H9 (cell line): ENCODE measurements at places on chromosomes 5 and 9.

GRCh38 chr9:99787556-99787955, 34.1 kb upstream of the NR4A3 start:
- DNase-seq = no peak

DNA sequence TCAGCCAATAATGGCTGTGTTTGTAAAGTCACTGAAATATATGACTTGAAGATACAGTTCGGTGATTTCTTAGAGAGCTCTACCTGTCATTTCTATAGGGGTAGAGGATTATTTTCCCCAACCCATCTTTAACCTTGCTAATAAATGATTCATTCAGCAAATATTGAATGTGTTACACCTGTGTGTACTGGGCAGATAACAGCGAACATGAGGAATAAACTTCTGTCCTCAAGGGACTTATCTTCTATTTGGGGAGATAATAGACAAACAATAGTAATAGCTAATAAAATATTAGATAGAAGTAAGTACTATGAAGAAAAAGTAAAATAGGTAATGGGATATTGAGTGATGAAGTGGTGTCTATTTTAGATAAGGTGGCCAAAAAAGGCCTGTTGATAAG, 9.3 kb downstream of the TTC23L start:
- no peak for DNase-seq

- peak; percentile 56 for DNase-seq
Observed at GRCh38 chr9:131018621-131019020, 9.6 kb downstream of the LAMC3 start.

- no peak for DNase-seq
Observed at GRCh38 chr5:123647066-123647465, 135.1 kb downstream of the CSNK1G3 start.

- no peak for DNase-seq
Observed at GRCh38 chr5:131654309-131654708, 19.3 kb upstream of the RAPGEF6 start.

- DNase-seq = peak; percentile 89
Observed at GRCh38 chr5:174311531-174312269, 266.2 kb downstream of the NSG2 start.

DNA sequence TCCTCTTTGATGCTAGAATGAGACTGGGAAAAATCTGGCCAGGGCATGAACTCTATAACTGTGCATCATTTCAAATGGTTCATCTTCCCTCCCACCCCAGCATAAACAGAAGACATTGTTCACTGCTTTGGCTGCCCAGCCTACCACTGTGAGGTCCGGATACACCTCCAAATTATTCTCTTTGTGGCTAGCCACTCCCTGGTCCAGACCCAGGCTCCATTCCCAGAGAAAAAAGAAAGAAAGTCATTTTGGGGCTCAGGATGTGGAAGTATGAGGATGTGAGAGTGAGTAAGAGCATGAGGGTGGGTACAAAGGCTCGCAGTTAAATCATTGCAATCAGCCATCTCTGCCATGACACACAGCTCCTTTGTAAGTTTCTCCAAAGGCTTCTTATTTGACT, 559.2 kb downstream of the PSAT1 start:
- DNase-seq = no peak

DNA sequence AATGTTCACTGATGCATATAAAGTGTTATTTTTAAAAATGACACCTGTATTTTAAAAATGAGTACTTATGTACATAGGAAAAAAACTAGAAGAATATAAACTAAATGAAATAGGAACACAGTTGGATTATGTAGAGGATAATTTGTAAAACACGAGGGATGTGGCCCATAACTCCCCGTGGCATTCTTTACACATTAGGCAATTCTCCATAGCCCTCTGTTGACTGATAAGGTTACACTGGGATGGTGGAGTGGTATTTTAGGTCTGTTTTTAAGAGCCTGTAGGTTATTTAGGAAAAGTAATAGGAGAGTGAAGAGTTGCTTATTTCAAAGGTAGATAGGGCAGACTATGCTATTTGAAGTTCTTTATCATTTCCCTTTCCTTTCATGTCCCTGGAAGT, 1.8 kb downstream of the CAVIN4 start:
- DNase-seq = no peak

DNA sequence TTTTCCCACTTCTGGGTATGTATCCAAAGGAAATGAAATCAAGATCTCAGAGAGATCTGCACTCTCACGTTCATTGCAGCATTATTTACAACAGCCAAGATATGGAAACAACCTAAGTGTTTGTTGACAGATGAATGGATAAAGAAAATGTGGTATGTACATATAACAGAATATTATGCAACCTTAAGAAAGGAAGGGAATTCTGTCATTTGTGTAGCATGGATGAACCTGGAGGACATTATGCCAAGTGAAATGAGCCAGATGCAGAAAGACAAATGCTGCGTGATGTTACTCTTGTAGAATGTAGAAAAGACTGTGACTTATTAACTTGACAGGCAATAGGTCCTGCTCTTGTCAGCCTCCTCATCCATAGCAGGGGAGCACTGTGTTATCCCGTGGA, 31.4 kb downstream of the PPARGC1B start:
- no peak for DNase-seq

DNA sequence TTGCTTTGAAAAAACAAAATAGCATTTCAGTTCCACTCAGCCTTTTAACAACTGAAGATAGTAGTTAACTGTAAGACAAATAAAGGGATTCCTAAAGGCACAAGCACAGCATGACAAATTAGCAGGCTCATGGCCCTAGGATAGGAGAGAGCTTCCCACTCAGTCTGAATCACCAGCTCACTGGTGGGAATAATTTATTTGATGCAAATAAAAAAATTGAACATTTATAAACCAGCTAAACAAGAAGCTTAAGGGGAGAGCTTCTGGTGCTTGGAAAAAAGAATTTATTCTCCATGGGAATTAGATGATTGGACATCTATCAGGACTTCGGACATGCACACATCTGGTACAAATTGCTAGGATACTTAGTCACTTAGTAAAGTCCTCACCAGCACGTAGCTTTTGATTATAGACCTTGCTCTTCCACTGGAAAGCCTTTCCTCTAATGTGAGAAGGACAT, 294.1 kb upstream of the TNC start:
- no peak for DNase-seq

DNA sequence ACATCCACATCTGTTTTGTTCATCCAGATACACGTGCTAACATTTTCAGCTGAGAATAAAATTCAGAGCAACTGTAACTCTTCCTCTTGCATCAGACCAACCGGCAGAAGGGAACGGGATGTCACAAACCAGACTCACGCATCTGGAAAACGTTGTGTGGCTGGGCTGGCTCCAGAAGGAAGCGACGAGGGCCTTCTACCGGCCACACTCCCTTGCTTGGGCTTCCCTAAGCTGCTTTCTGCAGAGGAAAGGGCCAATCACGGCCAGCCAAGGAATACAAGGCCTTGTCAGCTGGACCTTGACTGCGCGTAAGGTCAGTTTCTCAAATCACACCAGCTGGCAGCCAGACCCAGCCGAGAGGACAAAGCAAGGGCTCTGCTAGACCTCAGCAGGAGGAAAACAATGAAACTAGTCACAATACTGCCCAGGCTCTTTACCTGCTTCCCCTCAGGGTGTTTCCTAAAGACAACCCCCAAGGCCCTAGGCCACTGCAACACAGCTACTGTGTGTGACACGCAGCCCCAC, 106.1 kb downstream of the THBS4 start:
- DNase-seq = peak; percentile 89

DNA sequence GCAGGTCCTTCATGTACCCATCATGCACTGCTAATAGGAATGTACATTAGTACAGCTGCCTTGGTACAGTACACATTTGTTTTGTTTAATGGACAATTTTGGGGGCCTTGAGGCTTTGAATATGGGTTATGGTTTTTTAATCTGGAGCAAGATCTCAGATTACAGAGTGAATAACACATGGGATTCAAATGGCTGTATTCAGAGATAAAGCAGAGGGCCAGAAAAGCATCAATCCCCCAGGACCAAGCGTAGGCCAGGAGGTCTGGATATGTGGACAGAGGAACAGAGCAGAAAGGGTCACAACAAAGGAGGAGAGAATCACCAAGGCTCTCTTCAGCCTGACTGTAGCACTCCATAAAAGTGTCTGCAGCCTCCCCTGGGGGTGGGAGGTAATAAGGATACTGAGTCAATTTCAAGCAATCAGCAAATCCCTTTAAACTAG, 47.7 kb upstream of the STK32A start:
- no peak for DNase-seq

GRCh38 chr5:38420691-38421390, 135.6 kb downstream of the LIFR start:
- DNase-seq = peak; percentile 56

- DNase-seq = no peak
Observed at GRCh38 chr9:8401961-8402705, 602.6 kb upstream of the DMAC1 start.

- peak; percentile 54 for DNase-seq
Observed at GRCh38 chr5:107670087-107670931, 428 bp downstream of the EFNA5 start.

DNA sequence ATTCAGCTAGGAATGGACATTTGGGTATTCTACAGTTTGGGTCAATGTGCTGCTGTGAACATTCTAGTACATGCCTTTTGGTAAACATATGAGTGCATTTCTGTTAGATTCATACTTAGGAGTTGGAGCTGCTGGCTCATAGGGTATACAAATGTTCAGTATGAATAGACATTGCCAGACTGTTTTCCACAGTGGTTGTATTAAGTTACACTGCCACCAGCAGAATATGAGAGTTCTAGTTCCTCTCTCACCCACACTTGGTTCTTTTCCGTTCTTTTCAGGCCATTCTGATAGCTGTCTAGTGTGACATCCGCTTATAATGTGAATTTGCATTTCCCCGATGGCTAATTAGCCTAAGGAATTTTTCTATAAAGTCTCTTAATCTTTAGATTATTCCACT, 25.0 kb downstream of the STOM start:
- DNase-seq = no peak

DNA sequence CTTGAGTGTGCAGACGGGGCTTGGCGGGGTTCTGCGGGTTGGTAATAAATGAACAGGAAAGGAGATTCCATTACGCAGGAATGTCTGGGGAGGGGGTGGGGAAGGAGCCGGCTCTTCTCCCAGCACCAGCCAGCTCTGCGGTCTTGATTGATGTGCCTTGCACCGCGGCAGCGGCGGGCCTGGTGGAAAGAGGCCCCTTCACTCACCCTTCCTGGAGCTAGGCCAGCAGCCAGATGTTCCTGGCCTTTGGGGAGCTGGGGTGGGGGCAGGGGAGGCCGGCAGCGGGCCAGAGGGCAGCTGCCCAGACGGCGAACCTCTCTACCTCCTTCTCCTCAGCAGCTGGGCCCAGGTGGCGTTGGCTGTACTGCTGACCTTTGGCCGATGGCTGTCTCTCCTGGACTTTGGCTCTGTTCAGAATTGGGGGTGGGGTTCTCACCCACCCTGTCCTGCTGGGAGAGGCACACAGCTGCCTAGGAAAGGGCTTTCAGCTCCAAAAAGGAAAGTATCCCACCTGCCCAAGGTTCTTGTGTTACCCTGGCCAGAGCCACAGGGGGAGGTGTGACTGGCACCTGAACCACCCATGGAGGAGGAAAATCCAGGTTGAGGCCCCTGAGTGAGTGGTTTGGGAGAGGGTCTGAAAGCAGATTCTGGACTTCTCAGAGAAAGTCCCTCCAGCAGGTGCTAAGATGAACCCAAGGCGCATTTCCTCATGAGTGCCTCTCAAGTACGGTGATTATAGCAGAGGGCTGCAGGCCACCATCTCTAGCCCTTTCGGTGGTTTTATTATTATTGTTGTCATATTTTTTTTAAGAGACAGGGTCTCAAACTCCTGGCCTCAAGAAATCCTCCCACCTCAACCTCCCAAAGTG, 58.0 kb upstream of the SYNPO start:
- no peak for DNase-seq

DNA sequence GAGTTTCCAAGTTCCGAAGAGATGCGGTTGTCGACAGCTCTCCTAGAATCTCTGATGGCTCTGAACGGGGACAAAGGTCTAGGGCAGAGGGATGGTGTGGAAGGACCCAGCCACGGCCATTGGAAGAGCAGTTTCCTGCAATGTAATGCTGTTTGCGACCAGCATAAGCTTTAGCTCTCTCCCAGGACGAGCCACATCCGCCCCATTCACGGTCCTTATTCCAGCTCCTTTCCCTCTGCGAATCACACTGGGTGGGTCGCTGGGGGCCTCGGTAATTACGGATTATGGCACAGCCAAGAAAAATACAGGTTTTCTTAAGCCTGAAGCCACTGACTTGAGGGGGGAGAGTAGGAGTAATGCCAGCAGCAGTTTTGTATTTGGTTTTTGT, 22.7 kb downstream of the ANXA2R start:
- peak; percentile 55 for DNase-seq

DNA sequence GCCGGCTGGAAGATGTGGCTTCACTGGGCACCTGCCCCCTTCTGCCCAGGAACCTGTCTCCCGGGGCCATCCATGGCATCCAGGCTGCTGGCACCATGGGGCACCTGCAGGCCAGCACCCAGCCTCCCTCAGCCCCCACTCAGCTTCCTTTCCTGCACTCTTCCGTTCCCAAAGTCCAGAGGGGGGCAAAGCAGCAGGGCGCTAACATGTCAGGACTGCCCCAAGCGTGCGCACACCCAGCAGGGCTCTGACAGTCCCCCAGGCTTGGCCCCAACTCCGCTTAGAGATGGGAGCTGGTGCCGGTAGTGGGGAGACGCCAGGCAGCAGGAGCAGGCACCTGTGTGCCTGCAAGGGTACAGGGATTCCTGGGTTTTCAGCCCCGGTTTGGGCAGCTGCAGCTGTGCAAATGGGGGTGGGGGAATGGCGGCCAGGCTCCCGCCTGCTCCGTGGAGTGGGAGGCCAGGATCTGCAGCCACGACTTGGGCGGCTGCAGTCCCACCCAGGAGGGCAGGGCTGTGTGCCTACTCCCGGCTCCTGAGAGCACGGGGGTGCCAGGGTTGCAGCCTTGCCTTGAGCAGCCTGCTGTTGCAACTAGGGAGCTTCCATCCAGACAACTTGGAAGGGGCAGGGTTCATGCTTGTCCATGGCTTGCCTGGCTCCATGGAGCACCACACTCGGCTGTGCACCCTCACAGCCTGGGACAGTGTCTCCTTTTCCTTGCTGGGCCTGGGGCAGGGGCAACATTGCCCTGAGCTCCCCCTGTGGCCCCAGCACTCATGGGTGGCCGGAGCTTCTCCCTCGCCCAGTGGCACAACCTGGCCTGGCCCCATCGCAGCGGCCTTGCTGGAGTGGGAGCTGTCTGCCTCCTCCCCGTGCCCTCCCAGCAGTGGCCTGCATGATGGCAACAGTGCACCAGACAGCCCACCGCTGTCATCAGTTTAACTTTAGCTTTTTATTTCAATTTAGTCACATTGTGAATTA, 561.1 kb downstream of the MTRR start:
- no peak for DNase-seq

- DNase-seq = peak; percentile 88
Observed at GRCh38 chr5:103434057-103434456, 128.5 kb downstream of the NUDT12 start.

- no peak for DNase-seq
Observed at GRCh38 chr5:37738057-37738691, 101.7 kb downstream of the GDNF start.

DNA sequence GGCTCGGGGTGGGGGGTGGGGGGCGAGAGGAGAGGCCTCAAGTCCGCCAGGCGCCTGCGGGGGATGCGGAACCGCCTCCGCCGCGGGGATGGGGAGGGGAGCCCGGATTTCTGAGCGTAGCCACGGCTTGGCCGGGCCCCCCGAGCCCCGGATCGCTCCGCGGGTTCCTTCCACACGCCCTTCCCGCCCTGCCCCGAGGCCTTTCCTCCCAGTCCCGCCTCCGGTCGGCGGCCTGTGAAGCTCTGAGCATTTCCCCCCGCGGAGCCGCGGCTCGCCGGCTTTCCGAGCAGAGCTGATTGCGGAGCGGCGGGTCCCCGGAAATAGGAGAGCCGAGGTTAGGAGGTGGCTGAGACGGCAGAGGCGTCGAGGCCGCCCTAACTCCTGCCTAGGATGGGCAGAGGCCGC, 6.1 kb downstream of the IRX4 start:
- peak; percentile 67 for DNase-seq
